ENCODE measurements at places on chromosomes 2 and 18.

DNA sequence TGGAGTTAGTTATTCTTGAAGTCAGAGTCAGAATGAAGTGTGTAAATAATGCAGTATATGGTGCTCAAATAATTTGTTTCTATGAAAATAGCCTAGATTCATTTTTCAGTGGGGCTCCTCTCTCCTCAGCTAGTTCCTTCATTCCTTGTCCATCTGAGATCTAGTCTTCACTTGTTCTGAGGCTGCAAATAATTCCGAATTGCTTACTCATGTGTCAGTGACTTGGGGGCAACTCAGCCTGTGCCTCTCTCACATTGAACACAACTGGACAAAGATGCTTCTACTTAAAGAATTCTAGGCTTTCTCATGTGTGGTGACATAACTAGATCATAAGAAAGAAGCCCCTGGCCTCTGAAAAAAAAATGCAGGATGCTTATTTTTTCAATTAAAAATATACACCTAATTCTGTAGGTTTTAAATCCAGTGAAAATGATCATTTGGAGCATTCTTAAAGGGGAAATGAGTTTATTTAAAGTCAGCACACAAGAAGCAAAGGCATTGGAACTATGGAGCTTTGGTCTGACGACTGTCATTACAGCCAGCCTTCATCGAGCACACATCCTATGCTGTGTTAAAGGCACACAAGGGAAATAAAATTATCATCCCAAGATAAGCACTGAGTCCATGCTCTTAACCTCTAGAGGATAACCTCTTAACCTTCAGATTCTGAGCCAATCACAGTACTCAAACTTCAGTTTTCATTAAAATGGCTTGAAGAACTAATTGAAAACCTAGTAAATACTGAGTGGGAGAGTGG, 24.8 kb upstream of the SCN7A start:
- DNase-seq, result no peak

GRCh38 chr2:171086352-171087290, 74.1 kb downstream of the TLK1 start:
- DNase-seq, result peak; percentile 44

DNA sequence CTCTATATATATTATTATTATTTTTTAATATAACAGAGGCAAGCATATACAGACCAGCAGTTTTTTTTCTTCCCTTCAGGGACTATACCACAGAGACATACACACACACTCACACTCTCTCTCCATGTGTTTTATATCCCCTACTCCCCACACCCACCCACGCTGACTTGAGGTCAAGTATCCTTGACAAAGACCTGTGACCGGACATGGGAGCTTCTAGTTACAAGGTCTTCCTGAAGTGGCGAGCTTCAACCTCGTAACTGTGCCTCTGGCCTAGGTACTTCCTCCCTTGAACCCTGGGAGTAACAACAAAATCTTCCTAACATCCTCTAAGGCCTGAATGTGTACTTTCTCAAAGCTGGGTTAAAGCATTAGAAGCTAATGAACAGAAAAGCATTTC, 52.5 kb downstream of the POLR1A start:
- DNase-seq, result no peak

DNA sequence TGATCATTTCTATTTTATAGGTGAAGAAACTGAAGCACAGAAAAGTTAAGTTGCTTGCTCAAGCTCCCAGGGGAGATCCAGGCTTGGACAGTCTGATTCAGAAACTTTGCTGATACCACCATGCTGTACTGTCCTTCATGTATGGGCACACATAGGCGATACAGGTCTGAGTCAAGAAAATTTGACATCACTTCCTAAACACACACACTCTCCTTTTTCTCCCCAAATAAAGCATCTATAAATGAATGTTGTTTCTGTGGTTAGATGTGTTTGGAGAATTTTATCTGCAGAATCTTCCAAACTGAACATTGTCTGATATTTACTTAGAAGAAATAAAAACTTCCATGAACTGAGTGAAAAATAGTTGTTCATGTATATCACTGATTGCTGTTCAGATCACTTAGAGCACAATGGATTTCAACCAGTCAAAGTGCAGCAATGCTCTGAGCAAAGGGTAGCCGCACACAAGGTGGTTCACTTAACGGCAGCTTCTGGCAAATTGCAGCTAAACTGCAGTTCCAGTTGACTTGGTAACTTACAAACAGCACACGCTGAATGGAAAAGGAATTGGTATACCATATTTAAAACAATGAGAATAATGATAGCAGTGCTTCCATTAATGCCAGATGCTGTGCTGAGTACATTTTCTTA, 10.0 kb upstream of the AGFG1 start:
- DNase-seq, result no peak

- no peak for DNase-seq
Measured at GRCh38 chr2:226790431-226790830, 9.2 kb downstream of the IRS1 start.
